ENCODE measurements at places on chromosomes 16 and 17.

GRCh38 chr16:17696616-17697015 is 225.9 kb upstream of the XYLT1 start:
- no peak for DNase-seq

GRCh38 chr16:21033704-21034103 is 116.9 kb downstream of the DNAH3 start:
- no peak for DNase-seq

DNA sequence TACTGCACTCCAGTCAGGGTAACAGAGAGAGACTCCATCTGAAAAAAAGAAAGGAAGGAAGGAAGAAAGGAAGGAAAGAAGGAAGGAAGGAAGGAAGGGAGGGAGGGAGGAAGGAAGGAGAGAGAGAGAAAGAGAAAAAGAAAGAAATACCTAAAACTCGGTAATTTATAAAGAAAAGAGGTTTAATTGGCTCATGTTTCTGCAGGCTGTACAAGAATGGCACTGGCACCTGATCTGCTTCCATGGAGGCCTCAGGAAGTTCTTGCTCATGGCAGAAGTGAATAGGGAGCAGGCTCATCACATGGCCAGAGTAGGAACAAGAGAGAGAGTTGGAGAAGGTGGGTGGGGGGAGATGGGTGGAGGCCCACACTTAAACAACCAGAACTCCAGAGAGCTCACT is 215.2 kb upstream of the IRX3 start:
- DNase-seq = no peak

DNA sequence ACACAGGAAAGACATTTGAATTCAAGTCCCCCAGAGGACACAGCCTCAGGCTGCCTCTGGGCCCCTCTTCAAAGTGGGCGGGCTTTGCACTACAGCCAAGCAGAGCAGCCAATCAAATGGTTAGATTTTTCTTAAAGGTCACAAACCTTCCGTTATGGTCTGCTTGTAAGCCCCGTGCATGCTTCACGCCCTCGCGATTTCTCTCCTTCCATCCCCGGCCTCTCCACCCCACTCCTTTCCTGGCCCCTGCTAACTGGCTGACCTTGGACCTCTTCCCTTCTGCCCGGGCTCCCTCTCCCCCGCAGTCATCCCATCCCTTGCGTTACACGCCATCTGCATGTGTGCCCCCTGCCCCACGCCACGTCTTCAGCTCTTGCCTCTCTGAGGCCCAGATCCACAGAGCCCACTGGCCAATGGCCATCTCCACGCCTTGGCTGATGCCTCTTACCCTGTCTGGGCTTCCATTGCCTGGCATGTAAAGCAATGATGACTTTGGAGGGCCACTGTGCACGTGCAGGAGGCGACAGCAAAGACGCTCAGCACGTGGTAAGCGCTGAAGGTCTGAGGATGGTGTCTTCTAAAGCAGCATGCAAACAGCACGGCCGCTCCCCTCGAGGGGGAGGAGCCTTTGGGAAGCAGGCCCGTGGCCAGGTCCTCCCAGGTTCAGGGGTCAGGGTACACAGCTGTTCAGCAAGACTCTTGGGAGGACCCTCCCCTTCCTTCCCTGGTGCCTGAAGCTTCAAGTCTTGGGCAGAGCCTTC is 86.8 kb downstream of the ZDHHC7 start:
- no peak for DNase-seq

- no peak for DNase-seq
Measured at GRCh38 chr16:57620335-57621231, 7.8 kb upstream of the ADGRG1 start.

- no peak for DNase-seq
Measured at GRCh38 chr17:71432378-71433315, 688.2 kb upstream of the SOX9 start.

GRCh38 chr17:78745407-78746088 is 36.5 kb downstream of the CYTH1 start:
- DNase-seq = no peak

GRCh38 chr16:704552-705380 is 835 bp downstream of the FBXL16 start:
- DNase-seq = no peak

DNA sequence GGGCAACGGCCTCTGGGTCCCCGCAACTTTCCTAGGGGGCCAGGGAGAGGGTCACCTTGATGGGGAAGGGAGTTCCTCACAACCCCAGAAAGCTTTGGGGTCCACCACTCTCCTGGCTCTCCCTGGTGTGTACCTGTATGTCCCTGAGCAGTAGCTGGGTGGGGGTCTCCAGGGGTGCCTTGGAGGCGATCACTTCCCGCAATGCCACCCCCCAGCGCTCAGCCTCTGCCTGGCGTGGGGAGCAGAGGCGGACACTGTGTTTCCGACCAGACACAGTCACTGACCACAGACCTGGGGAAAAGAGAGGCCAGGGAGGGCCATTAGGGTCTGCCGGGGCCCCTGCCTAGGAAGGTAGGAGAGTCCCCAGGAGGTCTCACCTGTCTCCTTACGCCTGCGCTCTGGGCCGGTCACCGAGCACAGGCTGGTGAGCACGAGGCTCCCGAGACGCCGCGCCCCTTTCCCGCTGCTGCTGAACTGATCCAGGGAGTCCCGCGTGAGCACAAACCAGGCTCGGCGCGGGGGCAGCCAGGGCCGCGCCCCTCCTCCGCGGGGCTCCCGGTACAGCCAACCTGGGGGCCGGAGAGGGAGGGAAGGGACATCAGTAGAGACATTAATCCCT is 3.4 kb downstream of the PLEKHH3 start:
- no peak for DNase-seq

DNA sequence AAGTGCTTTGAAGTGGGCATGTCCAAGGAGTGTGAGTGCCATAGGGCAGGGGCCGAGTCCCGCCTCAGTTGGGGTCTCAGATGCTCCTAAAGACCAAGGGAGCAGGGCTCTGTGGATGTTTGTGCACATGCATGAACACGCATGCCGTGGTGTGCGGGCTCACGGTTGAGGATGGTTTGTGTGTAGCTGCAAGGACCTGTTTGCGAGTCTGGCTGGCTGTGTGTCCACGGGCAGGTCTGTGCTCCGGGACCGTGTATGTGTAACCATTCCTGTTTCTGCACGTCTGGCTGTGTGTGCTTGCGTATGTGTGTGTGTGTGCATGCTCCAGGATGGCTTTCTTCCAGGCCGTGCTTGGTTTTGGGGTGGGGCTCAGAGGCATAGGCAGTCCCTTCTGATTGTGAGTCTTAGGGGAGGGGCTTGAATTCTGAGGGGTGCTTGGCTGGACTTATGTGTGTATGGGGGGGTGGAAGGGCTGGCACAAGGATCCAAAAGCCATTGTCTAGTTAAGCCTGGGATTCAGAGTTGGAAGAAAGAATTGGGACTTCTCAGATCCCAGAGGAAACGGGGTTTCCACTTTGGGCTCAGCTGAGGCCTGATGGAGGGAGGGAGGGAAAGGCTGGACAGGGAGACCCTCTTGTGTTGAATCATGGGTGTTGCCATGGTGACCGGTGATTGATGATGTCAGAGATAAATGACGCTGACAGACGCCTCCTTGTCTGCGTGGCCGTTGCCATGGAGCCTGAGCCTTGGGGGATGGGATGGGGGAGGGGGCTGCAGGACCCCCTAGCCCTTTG is 14.4 kb downstream of the GJD3 start:
- DNase-seq = no peak

DNA sequence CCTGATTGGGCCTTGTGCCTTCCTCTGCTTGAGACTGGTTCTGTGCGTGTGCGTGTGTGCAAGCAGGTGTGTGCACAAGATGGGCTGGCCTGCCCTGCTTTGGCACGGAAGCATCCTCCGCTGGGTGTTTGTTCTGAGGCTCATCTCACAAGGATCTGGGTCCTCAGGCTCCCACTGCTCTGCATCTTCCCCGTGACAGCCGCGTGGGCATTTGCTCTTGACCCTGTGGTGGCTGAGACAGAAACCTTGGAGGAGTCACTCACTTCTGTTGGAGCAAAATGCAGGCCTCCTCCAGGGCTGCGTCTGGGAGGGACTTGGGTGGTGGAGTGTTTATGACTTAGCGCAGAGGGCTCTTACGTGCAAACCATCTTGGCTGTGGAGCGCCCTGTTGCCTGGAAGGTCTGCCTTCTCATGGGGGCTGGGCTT is 119.2 kb downstream of the RPTOR start:
- no peak for DNase-seq

GRCh38 chr16:49021136-49021535 is 260.5 kb downstream of the CBLN1 start:
- no peak for DNase-seq

GRCh38 chr16:48562475-48562874 is 47.5 kb downstream of the N4BP1 start:
- no peak for DNase-seq

DNA sequence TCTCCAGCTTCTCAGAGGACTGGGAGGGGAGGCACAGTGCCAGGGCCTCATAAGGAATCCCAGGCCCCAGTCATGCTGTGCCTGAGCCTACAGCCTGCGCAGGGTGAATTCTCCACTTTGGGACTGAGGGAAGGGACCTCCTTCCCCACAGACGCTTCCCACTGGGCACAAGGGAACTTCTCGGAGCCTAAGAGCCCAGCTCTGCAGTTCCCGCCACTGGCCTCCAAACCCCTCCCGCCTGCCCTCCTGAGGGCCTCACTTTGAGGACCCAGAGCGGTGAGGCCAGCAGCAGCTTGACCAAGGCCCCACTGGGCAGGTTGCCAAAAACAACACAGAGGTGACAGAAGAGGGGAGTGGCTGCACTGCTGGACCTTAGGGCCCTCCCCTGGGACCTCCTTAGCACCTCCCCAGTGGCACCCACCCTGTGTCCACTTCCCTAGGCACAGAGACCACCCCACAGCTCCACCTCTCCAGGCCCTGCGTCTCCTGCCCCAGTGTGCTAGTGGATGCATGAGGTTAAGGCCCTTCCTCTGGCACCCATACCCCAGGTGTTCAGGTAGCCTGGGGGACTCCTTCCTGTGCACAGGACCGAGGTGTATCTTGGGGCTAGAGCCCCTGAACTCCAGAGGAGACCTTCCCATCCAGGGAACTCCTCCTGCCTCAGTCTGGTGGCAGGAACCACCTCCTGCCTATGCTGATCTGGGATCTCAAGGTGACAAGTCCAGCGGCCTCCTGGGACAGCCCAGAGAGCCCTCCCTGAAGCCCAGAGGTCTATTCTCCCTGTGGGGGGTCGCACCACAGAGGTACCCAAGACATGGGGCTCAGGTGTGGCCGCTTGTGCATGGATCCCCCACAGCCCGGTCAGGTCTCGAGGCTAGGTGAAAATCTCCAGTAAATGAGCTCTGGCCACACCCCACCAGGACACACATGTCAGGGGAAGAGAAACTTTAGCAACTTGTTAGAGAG is 3.4 kb downstream of the CASKIN2 start:
- no peak for DNase-seq

DNA sequence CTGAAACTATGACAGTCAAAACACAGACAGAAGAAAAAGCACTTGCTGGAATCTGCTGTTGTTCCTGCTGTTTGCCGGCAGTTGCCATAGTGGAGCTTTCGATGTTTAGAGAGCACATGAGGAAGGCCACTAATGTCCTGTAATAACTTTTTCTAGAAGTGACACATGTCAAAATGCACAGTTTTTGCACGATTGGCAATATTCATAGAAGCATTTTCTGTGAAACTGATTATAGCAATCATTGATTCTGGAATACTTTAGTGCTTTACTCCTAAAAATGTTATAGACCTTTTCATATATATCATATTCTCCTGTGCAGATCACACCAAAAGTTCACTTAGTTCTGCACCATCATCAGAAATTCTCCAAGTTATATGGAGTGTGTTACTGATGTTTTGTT is 407.0 kb upstream of the SOX9 start:
- no peak for DNase-seq

GRCh38 chr17:78838574-78839005 is 2.0 kb downstream of the USP36 start:
- DNase-seq = no peak

DNA sequence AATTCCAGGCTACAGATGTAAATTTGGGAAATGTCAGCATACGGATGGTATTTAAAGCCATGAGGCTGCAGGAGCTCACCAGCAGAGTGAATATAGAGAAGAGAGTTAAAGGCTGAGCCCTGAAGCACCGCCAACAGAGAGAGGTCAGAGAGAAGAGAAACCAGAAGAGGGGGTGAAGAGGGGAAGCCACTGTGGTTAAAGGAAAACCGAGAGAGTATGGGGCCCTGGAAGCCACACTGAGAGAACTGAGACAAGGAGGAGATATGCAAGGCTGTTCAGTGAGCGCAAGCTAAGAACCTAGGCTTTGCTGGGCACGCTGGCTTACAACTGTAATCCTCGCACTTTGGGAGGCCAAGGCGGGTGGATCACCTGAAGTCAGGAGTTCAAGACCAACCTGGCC is 24.6 kb downstream of the COPRS start:
- DNase-seq = peak; percentile 46

DNA sequence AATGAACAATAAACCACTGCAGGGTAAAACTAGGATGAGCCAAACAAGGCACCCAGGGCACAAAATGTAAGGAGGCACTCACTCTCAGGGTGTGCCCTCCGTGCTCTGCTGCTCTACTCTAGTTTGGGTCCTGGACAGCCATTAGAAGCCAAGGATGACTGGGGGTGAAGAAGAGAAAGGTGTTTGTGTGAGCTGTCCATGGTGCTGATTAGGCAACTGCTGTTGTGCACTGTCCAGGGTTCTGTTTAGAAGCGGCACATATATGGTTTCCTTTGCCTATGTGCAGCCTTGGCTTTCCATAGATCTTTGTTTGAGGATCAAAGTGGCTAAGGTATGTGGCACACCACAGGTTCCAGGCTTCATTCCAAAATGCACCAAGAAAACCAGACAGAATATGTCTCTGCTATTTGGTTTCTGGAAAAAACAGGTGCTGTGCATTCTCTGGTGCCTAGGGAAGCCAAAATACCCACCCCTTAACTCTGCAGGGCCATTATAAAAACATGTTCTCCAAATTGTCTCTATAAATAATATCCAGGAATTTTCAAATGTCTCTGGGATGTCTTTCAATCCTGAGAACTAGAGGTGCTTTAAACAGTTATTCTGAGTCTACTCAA is 123.5 kb downstream of the CBLN1 start:
- DNase-seq = no peak

- DNase-seq = no peak
Measured at GRCh38 chr17:8674344-8675305, 44.1 kb upstream of the MYH10 start.
